ENCODE measurements at places on chromosomes 1 and 21. TPM values are rescaled to one million over a fixed set of nuclear protein-coding genes. Genes with fewer than 3 reads are reported as not detected.

Gene TNFSF18
- 0.22 TPM for total RNA-seq

Gene FUCA1
- total RNA-seq: 11.1 TPM

Gene CHI3L2
- 0.22 TPM for total RNA-seq

Gene NOTCH2
- total RNA-seq: 224 TPM

Gene OR2T4
- total RNA-seq: not detected

Gene GBP4
- total RNA-seq: 0.77 TPM

Gene ASAP3
- total RNA-seq: 23.6 TPM

All from uterine smooth muscle cell (primary cell).